ENCODE measurements at places on chromosomes 4 and X. TPM values are rescaled to one million over a fixed set of nuclear protein-coding genes. Genes with fewer than 3 reads are reported as not detected.

Gene RTL9
- total RNA-seq: not detected

Gene CT47B1
- total RNA-seq: not detected

Gene UGT2B7
- not detected for total RNA-seq

Gene ARHGAP4
- 2.7 TPM for total RNA-seq

Gene TREX2
- total RNA-seq: 2.9 TPM

Gene MND1
- 0.35 TPM for total RNA-seq

Gene ADGRG4
- not detected for total RNA-seq

Gene CCDC110
- 0.59 TPM for total RNA-seq

Gene BEX5
- 0.30 TPM for total RNA-seq

Gene RTL3
- total RNA-seq: not detected

Gene LRCH2
- 3.2 TPM for total RNA-seq

Gene RASL11B
- total RNA-seq: 0.35 TPM

Gene GPC3
- 26.6 TPM for total RNA-seq

Gene HDX
- 2.9 TPM for total RNA-seq

Gene ITM2A
- not detected for total RNA-seq

Gene ARR3
- total RNA-seq: not detected

Gene WAS
- total RNA-seq: not detected

Gene VCX
- total RNA-seq: not detected

Gene CXorf49
- total RNA-seq: not detected

Gene PDLIM3
- 307 TPM for total RNA-seq

Gene BEX1
- 0.47 TPM for total RNA-seq

Gene TSPAN7
- not detected for total RNA-seq

Gene NPY1R
- total RNA-seq: 0.12 TPM

Gene BMX
- 0.53 TPM for total RNA-seq

Gene ACSL4
- total RNA-seq: 90.0 TPM

Gene ALPK1
- 11.6 TPM for total RNA-seq

Gene HTN3
- total RNA-seq: not detected

Gene QRFPR
- not detected for total RNA-seq

Gene HPGD
- not detected for total RNA-seq

Gene ERCC6L
- not detected for total RNA-seq
